ENCODE measurements at places on chromosomes 11 and 22.

DNA sequence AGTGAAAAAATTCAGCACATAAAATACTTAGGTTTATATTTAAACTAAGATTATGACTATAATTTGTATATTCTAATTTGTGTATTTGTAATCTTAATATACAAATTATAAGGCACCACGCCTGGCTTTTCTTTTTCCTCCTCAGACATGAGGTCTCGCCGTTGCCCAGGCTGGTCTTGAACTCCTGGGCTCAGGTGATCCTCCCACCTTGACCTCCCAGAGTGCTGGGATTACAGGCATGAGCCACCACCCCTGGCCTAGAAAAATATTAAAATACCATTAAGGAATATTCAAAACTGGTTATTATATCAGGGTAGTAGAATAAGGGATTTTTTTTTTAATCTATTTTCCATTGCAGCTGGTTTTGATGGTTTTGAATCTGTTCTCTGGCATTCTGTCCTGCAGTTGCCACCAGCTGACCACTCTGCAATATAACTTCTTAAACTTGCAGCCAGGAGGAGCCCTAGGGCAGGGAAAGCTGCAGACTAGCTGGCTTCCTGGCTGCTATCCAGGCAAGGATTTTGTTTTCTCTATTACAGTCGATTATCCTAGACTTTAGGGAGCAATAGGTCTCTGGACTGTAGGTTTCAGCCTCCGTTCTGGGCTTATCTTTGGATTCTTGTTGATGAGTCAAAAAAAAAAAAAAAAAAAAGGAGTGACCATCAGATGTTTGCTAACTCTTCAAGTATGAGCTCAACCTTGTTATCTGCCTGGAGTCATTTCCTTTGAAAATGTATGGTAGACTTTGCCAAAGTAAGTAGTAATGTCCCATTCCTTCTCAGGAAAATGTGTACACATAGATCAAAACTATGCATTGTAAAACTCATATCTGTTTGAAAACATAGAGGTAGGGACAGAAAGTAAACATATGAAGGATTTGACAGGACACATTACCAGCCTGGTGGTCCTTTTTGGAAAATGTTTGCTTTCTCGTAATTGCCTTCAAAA lies 13.2 kb downstream of the POLA2 start:
- peak; percentile 94 for DNase-seq

DNA sequence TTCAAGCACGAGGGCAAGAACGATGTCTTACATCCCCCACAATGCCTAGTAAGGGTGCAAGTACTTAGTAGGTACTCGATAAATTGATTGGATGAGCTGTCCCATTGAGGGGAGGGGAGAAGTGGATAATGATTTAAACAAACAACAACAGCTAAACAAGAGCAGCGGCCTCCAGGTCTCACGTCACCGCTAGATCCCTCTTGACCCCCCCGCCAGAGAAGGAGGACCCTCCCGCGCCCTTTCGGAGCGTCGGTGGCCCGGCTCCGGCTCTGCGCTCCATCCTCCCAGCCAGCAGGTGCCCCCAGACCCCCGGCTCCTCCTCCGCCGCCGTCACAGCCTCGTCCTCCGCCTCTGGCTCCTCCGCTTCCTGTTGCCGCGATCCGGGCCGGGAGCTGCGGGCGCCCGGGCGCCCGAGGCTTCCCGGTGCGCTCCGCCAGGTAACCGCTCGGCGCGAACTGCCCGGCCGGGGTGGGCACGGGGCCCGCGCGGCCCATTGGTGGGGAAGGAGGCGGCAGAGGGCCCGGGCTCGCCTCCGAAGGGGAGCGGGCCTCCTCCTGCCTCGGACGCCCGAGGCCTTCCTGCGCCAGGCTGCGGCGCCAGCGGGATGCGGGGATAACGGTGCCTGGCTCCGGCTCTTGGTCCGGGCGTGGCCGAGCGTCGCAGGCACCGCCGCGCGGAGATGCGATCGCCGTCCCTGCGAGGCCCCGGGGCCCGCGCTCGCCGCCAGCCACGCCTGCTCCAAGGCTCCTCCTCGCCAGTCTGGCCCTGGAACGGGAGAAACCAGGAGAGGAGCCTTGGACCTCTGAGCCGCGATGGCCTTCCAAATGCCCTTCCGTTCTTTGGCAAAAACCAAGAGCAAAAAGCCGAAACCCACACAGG lies at the start of gene TLCD5:
Gene TLCD5, plus strand, starts transcription at position 368 of the 879 bp plus-strand sequence. CDS start 2,143 bp downstream, outside the sequence.
- DNase-seq = no peak

DNA sequence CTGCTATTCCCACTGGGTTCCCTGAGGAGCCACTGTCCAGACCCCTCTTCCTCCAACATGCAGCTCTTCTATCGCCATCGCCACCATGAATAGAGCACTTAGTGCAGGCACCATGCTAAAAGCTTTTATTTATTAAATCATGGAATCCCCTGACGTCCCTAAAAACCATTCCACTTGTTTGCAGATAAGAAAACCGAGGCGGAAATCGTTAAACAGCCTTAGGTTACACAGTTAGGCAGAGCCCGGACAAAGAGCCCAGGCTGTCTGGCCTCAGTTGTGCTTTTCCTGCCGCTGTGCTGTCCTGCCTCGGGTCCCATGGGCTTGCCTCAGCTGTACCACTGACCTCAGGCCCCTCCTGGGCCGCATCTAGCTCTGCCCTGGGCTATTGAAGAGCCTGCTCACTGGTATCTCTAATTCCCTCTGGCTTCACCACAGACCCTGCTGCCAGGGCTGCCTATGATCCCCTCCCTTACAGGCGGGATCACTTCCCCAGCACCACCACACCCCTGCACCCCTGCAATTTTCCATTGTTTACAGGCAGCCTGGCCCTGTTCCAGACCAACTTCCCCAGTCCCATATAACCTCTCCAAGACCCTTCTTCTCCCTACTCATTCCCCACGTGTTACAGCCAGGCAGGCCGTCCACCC lies 13.0 kb upstream of the TUB start:
- DNase-seq = no peak

DNA sequence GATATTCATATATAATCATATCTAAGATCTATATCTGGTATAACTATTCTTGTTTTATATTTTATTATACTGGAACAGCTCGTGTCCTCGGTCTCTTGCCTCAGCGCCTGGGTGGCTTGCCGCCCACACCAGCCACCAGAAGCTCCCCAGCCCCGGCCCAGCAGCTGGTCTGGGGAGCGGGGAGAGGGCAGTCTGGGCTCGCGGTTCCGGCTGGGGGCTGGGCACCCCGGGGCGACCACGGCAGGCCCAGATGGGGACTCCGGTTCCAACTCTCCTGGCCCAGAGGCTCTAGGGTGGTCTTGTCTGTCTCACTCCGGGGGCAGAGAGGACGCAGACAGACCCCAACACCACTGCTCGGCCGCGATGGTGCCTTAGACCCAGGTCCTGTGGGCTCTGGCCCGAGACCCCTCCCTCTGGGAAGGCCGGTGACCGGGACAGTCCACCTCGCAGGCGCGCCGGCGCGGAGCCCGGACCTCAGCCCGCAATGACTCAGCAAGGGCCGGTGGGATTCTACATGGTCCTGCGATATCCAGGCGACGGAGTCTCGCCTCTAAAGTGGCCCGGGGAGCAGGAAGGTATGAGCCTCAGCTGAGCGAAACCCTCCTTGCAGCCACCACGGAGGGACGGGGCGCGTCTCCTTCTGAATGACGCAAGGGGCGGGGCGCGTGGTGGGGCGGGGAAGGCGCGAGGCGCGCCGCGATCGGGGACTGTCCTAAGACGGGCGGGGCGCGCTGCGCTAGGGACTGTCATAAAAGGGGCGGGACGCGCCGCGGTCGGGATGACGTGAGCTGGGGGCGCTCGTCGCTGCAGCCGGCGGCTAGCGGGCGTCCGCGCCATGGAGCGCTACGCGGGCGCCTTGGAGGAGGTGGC lies at the start of gene DGCR6:
Gene DGCR6, plus strand, starts transcription at position 781 of the 870 bp plus-strand sequence. Its CDS starts 55 bp downstream, at position 836.
- DNase-seq = no peak

GRCh38 chr11:35682230-35683173 lies 19.9 kb downstream of the TRIM44 start:
- no peak for DNase-seq

GRCh38 chr11:128632141-128632791 lies 44.9 kb upstream of the ETS1 start:
- DNase-seq = peak; percentile 11

GRCh38 chr22:32475468-32476010 lies 928 bp downstream of the FBXO7 start:
- DNase-seq = peak; percentile 17

GRCh38 chr22:49760630-49761571 lies 66.8 kb downstream of the BRD1 start:
- DNase-seq = no peak

GRCh38 chr22:47089796-47090460 lies 327.5 kb downstream of the TBC1D22A start:
- no peak for DNase-seq

DNA sequence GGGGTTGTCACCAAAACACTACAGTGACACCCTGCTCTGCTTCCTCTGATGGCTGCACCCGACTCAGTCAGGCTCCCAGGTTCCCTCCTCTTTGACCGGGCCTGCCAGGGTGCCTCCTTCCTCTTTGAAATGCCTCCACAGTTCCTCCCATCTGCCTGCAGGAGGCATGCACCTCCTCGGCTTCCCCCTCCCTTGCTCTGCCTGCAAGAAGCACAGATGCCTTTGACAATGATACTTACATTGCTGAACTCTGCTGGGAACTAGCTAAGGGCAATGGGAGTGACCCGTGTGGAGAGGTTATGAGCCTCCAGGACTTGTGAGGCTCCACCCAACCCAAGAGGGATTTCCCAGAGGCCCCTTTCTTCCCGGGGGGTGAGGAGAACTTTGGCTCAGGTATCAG lies 674.1 kb downstream of the OPCML start:
- DNase-seq = no peak

DNA sequence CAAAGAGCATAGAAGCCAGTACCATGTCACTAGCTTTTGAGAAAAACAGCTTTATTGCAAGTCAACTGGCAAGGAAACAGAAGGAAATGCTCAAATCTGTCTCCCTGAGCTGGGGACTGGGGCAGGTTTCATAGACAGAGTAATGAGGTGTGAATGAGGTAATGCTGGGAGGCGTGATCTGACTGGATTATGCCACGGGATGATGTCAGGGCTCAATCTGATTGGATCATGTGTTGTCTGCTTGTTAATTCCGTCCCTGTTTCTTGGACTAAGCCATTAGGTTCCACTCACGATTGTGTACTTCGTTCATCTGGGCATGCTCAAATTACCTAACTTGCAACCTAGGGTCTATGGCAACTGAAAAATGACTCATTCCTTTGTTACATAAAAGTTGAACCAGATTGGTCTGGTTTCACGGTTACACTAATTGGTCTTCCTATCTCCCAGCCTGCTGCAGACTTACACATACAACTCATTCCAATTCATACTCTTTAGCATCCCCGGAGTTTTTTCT lies 20.2 kb upstream of the OR10A5 start:
- DNase-seq = no peak

DNA sequence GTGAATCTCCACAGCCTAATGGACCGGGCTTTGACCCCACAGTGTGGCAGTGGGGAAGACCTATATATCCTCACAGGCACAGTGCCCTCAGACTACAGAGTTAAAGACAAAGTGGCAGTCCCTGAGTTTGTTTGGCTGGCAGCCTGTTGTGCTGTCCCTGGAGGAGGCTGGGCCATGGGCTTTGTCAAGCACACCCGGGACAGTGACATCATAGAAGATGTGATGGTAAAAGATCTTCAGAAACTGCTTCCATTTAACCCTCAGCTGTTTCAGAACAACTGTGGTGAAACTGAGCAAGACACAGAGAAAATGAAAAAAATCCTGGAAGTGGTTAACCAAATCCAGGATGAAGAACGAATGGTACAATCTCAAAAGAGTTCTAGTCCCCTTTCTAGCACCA lies 39.0 kb downstream of the ENDOD1 start:
- DNase-seq = no peak

- DNase-seq = peak; percentile 64
Observed at GRCh38 chr11:86523738-86524619, 148.4 kb downstream of the ME3 start.

- no peak for DNase-seq
Observed at GRCh38 chr11:83235825-83236224, 42.3 kb downstream of the ANKRD42 start.

GRCh38 chr22:44577391-44578109 lies 79.5 kb upstream of the RTL6 start:
- DNase-seq = no peak

GRCh38 chr11:100731471-100731870 lies 44.4 kb downstream of the ARHGAP42 start:
- no peak for DNase-seq
